ENCODE measurements at places on chromosomes 6 and 20.

DNA sequence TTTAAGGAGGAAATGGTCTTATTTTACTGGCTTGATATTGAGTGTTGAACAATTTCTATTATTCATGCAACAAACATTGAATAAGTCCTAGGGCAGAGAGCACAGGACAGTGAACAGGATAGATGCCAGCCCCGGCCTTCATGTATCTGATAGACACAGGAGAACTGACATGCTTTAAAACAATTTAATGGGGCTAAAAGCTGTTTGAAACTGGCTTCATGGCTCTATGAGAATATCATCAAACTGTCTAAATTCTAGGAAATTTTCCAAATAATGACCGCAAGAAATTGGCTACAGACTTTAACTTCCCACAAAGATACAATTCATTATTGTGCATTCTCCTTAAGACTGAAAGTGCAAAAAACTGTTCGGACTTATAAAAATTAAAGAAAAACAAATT lies 69.0 kb downstream of the ID4 start:
- DNase-seq: no peak

GRCh38 chr6:29749308-29749662 lies 26.1 kb downstream of the HLA-F start:
- no peak for DNase-seq

GRCh38 chr6:20632696-20633095 lies 98.4 kb downstream of the CDKAL1 start:
- DNase-seq: no peak

- DNase-seq: no peak
These were observed 1.6 kb downstream of the HMGN3 start for GRCh38 chr6:79232696-79233462.

- DNase-seq: no peak
These were observed 181.8 kb downstream of the TAF4 start for GRCh38 chr20:61883857-61884393.

- DNase-seq: no peak
These were observed 4.1 kb downstream of the BPI start for GRCh38 chr20:38308047-38308438.

DNA sequence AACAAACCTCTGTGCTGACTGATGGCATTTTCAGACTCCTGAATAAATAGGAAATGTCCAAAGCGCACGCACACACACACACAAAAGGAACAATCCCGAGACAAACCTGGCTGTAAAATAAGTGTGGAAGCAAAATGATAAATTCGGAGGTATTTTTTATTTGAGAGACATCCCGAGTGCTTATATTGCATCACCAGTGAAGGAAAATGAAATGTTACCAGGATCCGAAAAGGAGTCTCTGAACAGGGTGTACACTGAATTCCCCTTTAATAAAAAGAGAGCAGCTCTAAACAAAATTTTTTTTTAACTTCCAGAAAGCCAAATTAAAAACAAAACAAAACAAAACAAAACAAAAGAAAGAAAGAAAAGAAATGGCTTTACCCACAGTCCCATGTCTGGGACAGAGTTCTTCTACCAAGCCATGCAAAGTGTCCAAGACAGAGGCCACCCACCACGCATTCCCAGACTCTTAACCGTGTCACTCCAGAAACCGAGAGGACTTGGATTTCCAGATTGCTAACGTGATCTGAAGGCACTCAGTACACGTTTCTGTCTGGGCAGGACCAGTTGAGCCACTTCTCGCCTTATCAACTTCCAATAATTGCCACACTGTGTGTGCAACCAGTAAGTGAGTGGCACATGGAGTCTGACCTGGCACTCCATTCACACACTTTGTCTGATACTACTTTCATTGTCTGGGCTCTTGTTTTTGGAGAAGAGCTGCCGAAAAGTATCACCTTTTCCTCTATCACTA lies 817 bp downstream of the ME1 start:
- DNase-seq: no peak

DNA sequence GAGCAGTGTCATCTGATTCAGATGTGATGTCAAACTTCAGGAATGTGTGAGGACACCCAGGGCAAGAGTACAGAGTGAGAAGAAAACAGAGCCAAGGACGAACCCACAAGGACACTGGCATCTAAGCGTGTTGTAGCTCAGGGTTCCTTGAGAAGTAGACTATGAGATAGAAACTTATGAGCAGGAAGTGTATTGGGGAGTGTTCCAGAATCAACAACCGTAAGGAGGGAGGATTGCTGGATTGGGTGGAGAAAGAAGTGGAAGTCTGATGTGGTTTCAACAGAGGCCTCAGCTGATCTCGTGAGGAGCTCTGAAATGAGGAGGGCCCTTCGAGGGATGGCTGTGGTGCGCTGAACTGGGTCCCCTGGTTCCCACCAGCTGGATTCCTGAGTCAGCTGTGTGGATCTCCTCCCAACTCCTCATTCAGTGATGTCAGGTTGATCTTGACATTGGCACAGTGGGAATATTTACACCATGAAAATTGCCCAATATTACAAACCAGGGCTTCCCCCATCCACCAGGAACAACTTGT lies 25.7 kb upstream of the IGF2R start:
- DNase-seq: no peak

DNA sequence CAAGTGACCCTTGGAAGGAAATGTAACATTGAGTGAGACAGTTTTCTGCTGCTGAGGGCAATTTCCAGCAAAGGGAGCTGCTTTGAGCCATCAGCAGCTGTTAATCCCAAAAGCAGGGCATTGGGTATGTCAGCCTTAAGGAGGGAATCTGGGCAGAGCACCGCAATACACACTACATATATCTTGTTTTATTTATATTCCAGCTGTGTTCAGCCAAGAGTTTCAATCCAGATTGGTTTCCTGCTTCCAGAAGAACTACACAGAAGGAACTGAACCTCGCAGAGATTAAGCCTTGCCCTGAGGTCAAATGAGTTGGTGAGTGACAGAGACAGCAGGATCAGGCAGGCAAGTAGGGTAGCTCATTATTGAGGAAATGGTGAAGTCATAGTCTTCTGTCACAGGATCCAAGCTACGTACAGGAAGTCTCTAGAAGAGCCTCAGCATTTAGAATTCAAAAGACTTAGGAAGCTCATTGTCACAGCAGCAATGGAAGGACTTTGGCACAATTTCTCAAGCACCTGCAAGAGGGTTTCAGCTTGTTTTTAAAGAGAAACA lies 109.9 kb upstream of the HEY2 start:
- no peak for DNase-seq

DNA sequence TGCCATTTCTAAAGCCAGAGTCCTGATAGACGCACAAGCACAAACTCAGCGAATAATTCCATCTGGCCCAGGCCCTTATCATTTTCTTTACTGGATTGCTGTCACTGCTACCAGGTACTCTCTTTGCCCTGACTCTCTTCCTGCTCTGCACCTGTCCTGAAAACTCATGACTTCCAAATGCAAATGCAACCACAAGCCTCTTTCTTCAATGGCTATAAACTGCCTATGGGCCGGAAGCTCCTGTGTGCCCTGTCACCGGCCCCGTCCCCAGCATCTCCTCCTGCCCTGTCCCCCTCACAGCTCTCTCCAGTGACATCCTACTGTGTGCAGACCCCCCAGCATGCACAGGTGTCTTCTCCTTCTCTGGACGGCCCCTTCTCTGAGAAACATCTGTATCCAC lies 302.6 kb downstream of the GMDS start:
- no peak for DNase-seq

DNA sequence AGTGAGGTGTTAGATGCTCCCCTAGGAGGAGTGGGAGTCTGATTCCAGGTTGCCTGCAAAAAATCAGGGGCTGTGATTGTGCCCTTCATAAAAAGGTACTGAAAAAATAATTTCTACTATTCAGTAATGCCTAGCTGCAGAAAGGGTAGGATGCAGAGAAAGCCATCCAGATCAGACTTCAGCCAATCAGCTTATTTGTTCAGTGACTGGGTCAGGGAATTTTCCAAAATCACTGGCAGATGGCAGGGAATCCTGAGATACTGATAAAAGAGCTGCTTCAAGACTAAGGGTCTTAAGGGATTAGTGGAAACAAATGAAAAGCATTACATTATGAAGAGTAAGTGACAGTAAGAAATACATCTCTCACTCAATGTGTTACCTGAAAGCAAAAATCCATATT lies 42.8 kb upstream of the MTRF1L start:
- DNase-seq: no peak

- no peak for DNase-seq
These were observed 32.3 kb upstream of the LGSN start for GRCh38 chr6:63352069-63352543.
